ENCODE measurements at places on chromosomes 5 and 9.

GRCh38 chr5:51632027-51632426, 248.8 kb downstream of the ISL1 start:
- no peak for DNase-seq

GRCh38 chr5:78816143-78816765, 167.7 kb upstream of the LHFPL2 start:
- DNase-seq: no peak

DNA sequence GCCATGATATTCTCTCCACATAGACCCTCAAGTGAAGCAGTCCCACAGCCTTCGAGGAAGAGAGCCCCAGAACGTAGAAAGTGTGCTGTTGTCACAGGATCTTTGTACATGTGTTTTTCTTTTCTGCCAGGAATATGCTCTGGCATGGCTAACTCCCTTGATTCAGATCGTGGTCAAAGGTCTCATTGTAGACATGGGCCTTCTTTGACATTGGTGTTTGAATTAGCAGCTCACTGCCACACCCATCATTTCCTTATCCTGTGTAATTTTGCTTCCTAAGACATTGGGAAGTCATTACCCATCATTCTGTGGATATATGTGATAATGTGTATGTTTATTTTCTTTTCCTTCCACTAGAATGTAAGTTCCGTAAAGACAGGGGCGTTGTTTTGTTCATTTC, 25.5 kb downstream of the MTRR start:
- DNase-seq: no peak

DNA sequence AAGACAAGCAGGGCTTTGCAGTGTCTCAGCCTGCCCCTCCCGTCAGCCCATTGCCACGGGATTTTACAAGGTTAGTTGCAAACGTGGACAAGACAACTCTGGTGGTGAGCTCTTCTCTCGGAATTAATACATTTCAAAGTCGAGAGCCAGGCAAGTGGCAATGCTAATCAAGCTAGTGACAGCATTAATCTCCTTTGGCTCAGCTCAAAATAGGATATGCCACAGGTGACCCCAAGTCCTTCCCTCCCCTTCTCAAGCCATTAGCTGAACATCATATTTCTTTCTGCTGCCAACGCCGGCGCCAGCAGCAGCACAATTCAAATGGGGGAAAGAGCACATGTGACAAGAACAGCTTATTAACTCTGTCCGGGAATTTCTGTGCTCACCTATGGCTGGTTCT, 190.1 kb downstream of the ATPSCKMT start:
- no peak for DNase-seq

- DNase-seq: peak; percentile 94
Observed at GRCh38 chr5:61658592-61659008, 326.5 kb downstream of the ZSWIM6 start.

- DNase-seq: no peak
Observed at GRCh38 chr5:79831381-79832309, 142.0 kb downstream of the CMYA5 start.

DNA sequence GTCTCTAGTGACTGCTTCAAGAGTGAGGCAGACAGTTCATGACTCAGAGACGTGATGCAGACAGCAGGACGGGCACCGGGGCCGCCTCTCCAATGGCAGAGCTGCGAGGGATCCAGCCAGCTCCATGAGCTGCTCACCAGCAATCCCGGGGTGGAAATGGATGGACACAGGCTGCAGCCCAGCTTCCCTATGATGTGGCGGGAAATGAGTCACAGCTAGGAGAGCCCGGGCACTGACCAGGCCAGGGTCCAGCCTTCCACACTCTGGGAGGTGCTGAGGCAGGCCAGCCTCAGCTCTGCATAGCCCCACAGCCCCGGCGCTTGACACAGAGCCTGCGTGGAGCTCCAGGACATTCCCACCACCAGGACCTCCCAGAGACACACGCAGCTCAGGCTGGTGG, 244.8 kb upstream of the IRX2 start:
- DNase-seq: no peak

DNA sequence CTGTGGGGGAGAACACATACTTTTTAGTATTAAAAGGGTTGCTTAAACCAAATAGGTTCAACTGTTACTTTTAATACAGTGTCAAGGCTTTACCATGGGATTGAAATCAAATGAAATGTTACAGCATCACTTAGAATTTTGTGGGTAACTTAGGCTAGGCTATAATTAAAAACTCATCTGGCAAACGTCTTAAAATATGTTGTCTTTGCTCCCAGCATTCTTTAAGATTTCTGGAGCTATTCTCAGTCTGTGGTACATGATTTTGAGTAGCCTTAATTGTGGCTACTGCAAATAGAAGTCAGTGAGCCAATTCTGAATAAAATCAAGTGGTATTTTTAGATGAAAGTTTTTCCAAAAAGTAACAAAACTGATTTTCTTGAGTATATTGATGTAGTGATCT, 30.7 kb downstream of the UHRF2 start:
- DNase-seq: no peak

DNA sequence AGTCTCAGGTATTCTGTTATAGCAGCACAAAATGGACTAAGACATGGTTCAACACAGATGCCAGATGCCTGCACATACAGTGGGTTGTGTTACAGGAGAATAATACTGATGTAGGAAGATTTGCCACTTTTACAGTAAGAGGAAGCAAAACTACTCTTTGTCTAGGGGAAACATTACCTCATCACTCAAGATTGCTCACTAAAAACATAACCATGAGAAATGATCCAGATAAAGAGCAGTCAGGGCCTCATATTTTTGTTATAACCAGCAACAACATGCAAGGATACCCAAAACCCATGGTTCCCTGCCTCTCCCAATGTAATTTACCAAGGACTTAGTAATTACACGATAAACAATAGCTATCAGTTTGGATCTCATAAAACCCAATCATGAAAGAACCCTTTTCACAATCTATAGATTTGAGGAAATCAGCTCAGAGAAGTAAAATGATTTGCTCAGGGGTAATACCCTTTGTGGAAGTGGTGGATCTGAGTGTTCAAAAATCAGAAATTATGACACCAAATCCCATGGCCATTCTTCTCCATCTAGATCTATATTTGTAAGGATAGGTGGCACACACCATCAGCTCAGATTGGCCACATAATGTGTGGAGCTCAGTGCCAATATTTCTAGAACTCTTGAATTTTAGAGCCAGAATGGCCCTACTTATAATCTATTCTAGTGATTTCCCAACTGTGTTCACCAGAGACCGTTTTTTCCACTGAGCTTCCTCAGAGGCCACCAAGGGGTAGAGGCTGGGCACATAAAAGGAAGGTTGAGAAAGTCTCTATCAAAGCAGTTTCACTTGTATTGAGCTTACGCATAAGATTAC, 27.8 kb downstream of the DPYSL3 start:
- DNase-seq: no peak

DNA sequence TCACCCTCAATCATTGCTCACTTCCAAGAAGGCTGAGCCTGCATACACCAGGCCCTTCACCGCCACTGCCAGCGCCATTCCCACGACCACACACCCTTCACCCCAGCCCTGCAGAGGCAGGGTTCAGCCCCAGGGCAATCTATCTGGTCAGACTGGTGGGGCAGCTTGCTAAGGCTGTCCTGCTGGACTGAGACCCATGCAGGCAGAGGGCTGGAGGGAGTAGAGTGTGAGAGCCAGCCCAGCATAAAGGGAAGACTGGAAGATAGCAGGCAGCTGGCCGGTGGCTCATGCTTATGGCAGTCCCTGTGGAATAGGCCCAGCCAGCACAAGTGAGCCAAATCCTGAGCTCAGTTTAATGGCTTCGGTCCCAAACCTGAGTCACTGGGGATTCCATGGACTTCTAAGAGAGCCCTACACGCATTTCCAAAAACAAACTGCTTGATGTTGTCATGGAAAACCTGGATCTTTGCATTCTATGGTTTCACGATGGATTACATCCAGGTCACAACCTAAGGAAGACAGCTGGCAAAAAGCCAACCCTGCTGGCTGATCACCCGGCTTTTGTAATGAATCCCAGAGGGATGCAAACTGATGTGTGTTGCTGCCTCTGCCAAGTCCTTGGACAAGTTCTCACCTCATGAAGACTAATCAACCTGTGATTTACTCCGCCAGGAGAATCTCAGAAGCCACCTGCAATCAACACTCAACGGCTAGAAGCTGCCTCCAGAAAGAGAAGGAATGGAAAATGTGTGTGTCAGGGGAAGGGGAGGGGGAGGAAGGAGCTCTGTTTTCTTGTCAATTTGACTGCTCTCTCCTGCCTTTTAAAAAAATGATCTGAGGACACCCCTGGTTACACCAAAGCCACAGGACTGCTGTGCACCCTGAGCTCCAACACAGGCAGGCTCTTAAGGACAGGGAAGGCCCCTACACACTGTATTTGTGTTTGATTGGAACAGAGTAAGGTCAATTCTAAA, 143.6 kb downstream of the LHFPL2 start:
- DNase-seq: peak; percentile 86

DNA sequence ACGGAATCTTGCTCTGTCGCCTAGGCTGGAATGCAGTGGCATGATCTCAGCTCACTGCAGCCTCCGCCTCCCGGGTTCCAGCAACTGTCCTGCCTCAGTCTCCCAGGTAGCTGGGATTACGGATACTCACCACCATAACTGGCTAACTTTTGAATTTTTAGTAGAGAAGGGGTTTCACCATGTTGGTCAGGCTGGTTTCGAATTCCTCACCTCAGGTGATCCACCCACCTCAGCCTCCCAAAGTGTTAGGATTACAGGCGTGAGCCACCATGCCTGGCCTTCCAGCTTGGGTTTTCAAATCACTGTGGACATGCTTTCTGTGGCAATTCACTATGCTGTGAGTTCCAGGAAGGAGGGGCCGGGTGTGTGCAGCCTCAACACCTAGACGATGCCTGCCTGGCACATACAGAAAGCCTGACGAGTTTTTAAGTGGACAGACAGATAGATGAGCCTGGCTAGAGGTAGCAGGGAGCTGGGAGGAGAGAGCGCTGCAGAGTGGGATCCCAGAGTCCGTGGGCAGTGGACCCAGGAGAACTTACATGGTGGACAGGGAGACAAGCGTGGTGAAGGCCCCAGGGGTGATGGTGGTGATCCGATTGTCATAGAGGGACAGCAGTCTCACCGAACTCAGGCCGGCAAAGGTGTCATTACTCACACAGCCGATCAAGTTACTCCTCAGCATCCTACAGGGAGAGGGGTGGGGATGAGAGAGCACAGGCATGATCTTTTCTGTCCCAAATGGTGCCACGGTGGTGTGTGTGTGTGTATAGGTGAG, 173.4 kb upstream of the PANK3 start:
- DNase-seq: no peak

DNA sequence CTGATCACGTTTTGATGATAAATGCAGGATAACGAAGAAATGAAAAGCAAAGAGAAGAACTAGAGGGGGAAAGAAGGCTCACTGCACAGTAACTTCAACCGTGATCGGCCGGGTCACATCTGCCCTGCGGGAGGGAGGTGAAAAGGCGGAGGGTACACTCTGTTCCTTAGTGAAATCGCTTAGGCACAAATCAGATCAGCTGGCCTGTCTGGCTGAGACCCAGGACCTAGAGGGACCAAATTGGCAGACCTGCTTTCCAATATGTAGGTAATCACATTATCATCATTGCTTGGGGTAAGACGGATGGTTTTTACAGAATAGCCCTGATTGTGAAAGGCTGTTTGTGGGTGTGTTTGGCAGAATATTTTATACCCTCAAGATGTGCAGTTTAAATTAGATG, 82.2 kb downstream of the SLC28A3 start:
- DNase-seq: no peak

DNA sequence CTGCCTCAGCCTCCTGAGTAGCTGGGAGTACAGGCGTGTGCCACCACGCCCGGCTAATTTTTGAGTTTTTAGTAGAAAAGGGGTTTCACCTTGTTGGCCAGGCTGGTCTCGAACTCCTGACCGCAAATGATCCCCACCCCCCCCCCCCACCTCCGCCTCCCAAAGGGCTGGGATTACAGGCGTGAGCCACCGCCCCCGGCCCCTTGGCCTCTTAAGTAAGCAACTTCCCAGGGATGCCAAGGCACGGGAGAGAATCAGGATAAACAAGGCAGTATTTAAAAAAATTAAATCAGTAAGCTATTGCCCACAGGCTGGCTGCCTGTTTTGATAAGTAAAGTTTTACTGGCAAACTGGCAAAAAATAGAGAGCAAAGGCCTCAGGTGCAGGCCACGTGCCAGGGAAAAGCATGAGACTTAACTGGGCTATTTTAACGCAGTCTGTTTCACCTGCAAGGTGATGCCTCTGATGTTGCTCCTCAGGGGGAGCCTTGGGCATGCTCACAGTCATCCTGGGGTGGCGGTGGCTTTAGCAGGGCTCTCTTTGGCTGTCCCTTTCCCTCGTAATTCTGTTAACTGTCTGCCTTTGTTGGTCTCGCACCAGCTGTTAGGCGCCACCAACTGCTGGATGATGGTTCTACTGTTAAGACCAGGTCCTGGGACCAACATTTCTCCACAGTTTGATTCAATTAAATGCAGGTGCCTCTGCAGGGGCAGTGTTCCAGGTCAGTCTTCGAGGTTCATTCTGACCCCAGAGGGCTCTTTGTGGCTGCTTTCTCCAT, 19.4 kb upstream of the RNF130 start:
- DNase-seq: peak; percentile 62

DNA sequence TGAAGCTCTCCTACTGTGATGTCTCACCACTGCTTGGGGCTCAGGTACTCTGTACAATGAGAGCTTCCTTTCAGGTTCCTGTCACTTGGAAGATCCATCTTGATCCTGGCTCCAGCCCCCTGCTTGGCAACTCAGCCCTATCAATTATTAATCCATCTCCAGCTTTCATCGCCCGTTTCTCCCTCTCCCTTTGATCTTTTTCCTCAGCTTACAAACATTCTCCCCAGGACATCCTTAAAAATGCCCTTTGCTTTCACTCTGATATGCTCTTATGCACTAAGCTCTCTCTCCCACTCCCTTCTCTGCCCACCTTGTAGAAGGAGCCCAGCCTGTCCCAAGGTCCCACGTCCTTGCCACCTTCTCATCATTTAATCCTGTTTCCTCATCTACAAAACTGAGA, 109.0 kb downstream of the FRMD3 start:
- no peak for DNase-seq

GRCh38 chr5:39395521-39395920, 29.3 kb downstream of the DAB2 start:
- DNase-seq: no peak

GRCh38 chr9:129879103-129879699, 43.9 kb downstream of the USP20 start:
- DNase-seq: no peak

GRCh38 chr5:164728733-164729132, 1223.3 kb downstream of the MAT2B start:
- DNase-seq: no peak

DNA sequence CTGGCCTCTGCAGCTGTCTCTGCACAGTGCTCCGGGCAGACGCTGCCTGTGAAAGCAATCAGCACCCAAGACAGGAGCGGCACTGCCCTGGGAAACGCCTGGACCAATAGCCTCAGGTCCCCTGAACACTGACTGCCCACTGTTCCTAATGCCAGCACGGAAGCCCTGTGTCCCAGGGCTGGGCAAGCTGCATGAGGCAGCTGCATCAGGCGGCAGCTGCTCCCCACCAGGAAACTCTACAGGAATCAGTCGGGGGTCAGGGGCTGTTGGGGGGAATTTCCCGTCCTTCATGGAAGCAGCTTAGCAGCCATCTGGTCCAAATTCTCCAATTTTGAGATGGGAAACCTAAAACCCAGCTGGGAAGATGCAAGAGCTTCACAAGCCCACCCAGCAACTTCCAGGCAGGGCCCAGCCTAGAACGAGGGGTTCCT, 118.6 kb downstream of the VAV2 start:
- no peak for DNase-seq
